Osteocyte (in vitro differentiated cells): ENCODE measurements at places on chromosomes 16 and 17. TPM values are rescaled to one million over a fixed set of nuclear protein-coding genes. Genes with fewer than 3 reads are reported as not detected.

TP53TG3 gene
- total RNA-seq, result not detected in 2 replicates

C16orf74 gene
- 2.1 and 2.4 TPM in 2 replicates for total RNA-seq

- DNase-seq, result no peak
Observed at GRCh38 chr16:75250089-75250808, 1.2 kb downstream of the BCAR1 start.

DNA sequence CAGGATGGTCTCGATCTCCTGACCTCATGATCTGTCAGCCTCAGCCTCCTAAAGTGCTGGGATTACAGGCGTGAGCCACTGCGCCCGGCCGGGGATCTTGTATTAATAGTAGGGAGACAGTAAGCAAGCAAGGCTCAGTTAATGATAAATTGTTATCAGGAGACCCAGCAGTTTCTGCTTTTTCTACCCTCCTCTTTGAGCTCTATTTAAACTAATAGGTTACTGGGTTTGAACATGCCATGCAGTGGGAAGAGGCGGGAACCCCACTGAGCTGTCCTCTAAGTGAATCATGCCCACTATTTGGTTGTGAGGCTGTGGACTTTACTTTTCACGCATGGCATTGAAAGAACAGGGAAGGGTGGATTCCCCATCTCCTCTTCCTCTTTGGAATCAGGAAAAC is 223.9 kb downstream of the WWOX start:
- DNase-seq, result no peak

DNA sequence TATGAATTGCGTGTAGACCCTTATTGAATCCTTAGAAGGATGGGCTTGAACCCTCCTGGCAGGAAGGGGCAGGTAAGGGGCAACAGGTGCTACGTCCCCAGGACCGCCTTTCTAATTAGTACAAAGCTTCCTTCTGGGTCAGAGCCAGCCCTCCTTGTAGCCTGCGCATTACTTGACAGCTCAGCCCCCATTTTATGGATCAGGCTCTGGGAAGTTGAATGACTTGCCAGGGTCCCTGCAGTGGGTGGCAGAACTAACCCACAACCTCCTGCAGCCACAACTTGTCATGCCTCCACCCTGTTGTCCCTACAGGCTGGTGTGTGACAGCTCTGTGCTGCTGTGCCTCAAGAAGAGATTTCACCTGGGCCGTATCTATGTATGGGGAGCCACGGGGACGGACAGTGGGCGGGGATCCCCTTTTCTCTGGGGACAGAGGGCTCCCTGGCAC is 2.7 kb downstream of the MYO15B start:
- DNase-seq, result no peak

DNA sequence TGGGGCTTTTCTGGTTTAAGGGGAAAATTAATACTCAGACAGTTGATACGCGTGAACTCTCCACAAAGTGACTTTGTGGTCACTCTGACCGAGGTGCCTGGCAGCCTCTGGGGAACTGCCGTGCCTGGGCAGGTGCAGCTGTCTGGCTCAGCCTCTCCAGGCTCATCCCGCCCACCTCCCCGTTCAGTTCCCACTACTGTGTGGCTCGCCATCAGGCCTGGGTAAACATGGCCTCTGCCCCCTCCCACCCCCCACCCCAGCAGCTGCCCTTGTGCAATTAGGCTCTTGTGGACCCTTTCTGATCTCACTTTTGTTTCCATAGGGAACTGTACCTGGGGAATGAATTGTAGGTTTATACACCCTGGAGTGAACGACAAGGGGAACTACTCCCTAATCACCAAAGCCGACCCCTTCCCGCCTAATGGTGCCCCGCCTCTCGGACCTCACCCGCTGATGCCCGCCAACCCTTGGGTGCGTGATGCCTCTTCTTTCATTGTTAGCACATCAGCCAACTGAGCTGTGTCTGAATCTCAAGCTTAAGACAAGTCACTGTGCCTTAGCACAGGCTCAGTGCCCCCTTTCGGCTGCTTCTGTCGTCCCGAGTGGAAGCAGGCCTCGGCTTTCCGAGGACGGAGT is 27.8 kb downstream of the ZC3H18 start:
- no peak for DNase-seq

GRCh38 chr16:12917246-12917645 is 15.8 kb downstream of the SHISA9 start:
- DNase-seq, result no peak

- no peak for DNase-seq
Observed at GRCh38 chr17:49633762-49634484, 44.0 kb downstream of the SPOP start.

- DNase-seq, result no peak
Observed at GRCh38 chr16:30996985-30997724, 12.1 kb downstream of the HSD3B7 start.

GRCh38 chr16:69939821-69940585 is 11.1 kb upstream of the CLEC18A start:
- DNase-seq, result no peak

DNA sequence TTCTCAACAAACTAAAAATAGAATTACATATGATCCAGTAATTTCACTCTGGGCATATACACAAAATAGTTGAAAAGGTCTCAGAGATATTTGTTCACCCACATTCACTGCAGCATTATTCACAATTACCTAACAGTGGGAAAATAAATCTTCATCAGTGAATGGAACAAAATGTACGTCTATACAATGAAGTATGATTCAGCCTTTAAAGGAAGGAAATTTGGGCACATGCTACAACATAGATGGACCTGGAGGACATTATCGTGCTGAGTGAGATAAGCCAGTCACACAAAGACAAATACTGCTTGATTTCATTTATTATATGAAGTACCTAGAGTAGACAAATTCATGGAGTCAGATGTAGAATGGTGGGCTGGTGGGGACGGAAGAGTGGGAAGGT is 47.0 kb downstream of the MFSD11 start:
- DNase-seq, result no peak

DNA sequence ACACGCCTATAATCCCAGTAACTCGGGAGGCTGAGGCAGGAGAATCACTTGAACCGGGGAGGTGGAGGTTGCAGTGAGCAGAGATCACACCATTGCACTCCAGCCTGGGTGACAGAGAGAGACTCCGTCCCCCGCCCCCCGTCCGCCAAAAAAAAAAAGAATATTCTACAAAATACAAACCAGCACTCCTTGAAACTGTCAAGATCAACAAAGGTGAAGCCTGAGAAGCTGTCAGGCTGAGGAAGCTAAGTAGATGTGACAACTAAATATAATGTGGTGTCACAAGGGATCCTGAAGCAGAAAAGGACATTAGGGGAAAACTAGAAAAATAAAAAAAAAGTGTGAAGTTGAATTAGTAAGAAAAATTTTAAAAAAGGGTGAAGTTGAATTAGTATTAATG is 6.2 kb downstream of the CD2BP2 start:
- no peak for DNase-seq
